ENCODE measurements at places on chromosomes 12 and 14.

- DNase-seq: no peak
These were observed 215.5 kb downstream of the C12orf50 start for GRCh38 chr12:87813476-87814234.

DNA sequence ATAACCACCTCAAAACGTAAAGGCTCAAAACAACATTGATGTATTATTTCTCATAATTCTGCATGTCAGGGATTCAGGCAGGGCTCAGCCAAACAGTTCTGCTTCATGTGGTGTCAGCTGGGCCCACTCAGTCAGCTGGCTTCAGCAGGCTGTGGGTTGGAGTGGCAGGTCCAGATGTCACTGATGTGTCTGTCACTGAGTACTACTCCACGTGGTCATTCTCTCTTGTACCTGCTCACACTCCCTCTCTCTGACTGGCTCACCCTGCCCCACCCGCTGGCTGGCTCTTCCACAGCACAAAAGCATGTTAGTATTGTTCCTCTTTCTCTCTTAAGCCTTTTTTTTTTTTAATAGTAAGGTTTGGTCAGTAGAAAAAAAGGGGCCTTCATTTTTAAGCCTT is 182.4 kb downstream of the DICER1 start:
- no peak for DNase-seq

- no peak for DNase-seq
These were observed 81.6 kb upstream of the TMTC2 start for GRCh38 chr12:82605115-82605514.

DNA sequence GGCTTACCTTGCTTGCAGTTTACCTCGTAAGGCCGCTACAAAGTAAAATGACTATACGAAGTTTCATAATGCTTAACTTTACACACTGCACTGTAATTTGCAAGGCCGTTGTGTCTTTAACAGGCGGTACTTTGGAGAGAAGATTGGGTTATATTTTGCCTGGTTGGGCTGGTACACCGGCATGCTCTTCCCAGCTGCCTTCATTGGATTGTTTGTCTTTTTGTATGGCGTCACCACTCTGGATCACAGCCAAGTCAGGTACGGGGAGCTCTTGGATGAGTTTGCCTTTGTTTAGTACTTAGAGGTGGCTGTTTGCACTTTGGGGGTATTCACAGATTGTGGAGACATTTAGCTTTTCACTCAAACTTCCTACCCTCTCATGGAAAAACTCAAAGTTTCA is 167.8 kb downstream of the SLC5A8 start:
- DNase-seq: no peak

DNA sequence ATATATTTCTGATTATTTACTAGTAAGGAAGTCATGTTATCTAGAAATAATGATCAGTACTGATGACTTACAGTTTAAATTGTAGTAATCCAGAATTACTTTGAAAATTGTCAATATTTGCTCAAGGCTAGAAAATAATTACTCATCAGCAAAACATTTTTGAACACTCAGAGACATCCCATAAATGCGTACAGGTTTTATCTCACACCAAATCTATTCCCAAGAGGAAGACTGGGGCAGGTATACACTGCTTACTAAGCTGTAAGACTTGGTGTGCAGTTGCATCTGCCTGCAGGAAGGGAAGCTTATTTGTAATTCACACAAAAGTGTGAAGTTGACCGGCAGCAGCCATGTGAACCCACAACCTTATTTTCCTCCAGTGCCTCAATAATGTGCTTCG is 146.4 kb downstream of the CCER1 start:
- DNase-seq: no peak

DNA sequence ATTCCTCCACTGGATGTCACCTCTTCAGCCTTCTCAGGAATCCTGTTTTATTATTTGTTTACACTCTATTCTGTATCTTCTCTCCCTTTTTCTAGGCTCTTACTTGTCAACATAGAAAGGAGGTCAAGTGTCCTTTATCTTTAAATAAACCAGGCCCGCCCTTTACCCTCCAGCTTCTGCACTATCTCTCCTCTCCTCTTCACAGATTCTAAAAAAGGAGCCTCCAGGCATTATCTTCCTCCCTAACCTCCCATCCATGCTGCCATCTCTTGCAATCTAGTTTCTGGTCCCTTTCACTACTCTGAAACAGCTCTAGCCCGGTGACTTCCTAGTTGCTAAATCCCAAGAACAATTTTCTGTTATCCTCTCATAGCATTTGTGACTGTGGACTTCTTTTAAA is 24.1 kb upstream of the ARID2 start:
- no peak for DNase-seq

- DNase-seq: no peak
These were observed 128.8 kb upstream of the DYRK2 start for GRCh38 chr12:67519484-67520433.

DNA sequence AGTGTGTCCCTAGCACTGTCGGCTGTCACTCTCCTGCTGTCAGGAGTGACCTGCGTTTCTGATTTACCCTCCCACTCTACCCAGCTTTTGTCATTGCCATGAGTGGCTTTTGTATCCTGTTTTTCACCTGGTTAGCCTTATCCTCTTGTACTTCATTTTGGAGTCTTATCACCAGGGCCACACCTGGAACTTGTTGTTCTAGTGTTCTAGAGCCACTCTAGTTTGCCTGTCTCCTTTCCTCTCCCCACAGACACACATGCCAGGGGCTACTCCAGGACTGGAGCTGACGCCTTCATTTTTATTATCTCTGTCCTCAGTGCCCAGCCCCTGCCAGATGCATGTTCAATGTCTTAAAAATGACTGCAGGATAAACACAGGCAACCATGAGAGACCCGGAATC is 34.2 kb downstream of the ZC3H14 start:
- no peak for DNase-seq

GRCh38 chr14:56795284-56795622 is 15.0 kb downstream of the OTX2 start:
- no peak for DNase-seq

DNA sequence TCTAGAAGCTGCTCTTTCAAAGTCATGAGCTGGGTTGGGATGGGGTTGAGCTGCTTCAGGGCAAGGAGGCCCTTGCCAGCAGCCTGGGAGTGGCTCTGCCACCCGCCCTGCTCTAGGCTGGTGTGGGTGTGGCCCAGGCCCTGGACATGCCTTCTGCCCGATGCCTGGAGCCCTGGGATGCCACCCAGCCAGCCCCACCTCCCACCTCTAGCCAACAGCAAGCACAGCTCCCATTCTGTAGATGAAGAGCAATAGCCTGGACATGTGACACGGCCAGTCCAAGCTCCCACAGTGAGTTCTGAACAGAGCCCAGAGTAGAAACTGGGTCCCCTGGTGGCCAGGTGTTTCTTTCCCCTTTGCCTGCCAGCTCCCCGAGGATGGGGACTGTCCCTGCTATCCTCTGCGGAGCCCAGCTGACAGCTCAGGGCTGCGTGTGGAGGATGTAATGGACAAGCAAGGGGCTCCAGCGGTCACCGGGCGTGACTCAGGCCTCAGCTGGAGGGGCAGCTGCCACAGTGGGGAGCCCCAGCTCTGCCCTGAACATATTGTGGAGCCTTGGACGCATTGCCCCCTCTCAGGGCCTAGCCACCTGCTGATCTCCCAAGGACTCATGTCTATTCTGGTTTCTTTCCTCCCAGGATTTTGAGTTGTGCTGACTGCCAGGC is 165.2 kb downstream of the TSPAN9 start:
- no peak for DNase-seq

DNA sequence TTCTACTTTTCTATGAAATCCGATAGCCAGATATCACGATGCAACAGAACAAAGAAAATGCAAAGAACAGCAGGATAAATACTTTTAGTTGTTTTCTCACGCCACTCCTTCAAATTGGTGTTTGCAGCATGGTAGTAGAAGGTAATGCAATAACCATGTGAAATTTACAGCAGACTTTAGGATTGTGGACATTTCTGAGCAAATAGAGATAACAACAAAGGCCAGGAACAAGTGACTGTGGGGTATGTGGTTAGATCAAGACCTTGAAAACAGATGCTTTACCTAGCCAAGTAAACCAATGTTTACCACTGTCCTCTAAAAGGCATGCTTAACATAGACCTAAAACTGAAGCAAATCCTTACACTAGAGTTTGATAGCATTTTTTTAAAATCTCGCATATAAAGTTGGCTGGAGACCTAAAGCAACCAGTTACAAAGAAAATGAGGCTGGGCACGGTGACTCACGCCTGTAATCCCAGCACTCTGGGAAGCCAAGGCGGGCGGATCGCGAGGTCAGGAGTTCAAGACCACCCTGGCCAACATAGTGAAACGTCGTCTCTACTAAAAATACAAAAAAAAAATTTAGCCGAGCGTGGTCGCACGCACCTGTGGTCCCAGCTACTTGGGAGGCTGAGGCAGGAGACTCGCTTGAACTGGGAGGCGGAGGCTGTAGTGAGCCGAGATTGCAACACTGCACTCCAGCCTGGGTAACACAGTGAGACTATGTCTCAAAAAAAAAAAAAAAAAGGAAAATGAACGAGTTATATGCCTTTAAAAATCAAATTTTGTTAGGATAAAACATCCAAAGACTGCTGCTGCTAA is 123.2 kb upstream of the FOXN3 start:
- DNase-seq: no peak

- peak; percentile 62 for DNase-seq
These were observed 1.3 kb upstream of the TEDC1 start for GRCh38 chr14:105489542-105490266.

DNA sequence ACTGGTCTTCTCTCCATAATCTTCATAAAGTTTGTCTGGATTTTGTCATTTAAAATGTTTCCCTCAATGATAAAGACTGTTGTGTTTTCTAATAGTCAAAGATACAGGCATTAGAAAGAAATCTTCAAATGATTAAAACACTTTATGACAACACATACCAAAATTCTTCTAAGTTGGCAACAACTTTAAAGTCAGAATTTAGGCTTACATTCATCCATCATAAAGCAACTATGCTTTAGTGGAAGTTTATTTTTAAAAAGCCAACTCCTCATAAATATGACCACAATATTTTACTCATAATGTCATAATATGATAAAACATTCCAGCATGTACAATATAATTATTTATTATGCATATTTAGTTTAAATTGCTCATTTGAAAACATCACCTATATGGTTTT is 17.2 kb upstream of the CCER1 start:
- no peak for DNase-seq

GRCh38 chr12:6171409-6172015 is 28.7 kb upstream of the CD9 start:
- no peak for DNase-seq

GRCh38 chr14:33026850-33027430 is 88.3 kb downstream of the NPAS3 start:
- DNase-seq: no peak

- no peak for DNase-seq
These were observed 1203.5 kb upstream of the TMEM132C start for GRCh38 chr12:127063339-127064072.

GRCh38 chr12:119664642-119665041 is 3.3 kb upstream of the PRKAB1 start:
- DNase-seq: no peak

GRCh38 chr14:79598339-79598738 is 613.0 kb downstream of the DIO2 start:
- DNase-seq: no peak

GRCh38 chr12:54220092-54220557 is 31.3 kb upstream of the SMUG1 start:
- no peak for DNase-seq

- DNase-seq: no peak
These were observed 16.1 kb downstream of the VRTN start for GRCh38 chr14:74364271-74364880.

DNA sequence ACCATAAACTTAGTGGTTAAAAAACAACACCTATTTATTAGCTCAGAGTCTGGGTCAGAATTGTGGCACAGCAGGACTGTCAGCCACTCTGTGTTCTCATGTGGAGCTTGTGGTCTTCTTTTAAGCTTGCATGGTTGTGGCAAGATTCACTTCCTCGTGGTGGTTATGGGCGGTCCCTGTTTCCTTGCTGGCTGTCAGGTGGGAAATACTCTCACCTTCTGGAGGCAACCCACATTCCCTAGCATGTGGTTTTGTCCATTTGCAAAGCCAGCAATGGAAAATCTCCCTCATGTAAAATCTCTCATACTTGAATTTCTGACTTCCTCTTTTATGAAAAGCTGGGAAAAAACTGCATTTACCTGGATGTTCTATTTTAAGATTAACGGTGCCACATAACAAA is 229.8 kb downstream of the ALX1 start:
- no peak for DNase-seq

- no peak for DNase-seq
These were observed 178.5 kb downstream of the SLC35F4 start for GRCh38 chr14:57687416-57687815.

DNA sequence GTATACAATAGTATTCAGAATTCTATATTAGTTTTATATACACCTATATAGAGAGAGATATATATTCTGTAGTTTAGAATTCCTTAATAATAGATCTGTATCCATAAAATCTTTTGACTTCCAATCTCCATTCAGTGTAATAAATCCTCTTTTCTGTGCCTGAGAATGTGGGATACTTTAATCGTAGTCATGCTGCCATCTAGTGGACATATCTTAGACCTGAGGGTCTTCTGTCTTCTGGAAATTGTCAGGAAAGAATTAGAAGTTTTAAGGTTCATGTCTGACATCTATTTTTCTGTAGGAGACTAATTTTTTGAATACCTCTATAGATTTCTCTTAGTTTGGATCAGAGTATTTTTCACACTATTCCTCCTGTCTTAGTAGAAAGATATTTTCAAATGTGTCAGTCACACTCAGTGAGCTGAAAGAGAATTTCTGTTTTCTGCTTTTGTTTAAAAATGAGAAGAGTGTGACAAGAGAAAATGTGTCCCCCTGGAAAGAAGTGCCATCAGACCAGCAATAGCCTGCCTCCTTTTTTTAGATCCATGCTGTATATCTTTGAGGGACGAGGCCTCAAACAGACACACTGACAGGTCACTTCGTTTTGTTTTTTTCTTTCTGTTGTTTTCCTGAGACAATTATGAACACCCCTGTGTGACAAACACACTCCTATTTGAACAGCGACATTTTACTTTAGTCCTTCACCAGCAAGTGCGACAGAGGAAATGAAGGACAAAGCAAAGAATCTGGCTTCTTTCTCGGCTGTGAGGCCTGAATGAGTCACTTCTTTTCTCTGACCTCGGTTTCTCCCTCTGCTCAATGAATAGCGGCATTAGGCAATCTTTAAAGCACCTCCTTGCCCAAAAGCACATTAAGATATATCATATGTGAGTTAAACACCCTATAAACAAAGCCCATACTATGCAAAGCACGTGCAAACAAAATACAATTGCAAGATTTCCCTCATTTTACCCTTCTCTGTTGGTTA is 96.3 kb downstream of the GALC start:
- no peak for DNase-seq
